ENCODE measurements at places on chromosomes 1 and 21.

DNA sequence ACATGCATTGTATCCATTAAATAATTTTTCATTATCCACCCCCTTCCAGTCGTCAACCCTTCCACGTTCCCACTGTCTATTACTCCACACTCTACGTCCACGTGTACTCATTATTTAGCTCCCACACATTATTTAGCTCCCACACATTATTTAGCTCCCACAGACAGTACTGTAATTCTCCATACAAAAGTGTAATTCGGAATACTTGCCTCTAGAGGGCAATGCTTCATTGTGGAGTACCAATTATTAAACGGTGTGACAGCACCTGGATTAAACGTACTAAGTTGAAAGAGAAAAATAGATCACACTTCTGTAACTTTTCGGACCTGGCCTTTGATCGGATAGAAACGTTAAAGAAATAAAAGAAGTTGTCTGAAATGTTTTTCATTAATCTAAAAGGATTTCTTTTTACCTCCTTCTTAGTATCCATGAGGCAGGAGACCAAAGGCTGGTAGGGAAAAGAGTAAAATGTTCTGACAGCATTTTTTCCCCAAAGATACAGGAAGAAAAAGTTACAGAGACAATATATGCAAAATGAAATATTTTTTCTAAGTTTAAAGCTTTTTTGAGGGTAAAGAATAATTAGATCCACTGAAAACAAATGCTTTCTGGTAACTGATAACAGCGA lies 99.2 kb downstream of the LHX8 start:
- DNase-seq, result peak; percentile 20

- DNase-seq, result no peak
These were observed 56.0 kb upstream of the COX20 start for GRCh38 chr1:244779410-244779809.

DNA sequence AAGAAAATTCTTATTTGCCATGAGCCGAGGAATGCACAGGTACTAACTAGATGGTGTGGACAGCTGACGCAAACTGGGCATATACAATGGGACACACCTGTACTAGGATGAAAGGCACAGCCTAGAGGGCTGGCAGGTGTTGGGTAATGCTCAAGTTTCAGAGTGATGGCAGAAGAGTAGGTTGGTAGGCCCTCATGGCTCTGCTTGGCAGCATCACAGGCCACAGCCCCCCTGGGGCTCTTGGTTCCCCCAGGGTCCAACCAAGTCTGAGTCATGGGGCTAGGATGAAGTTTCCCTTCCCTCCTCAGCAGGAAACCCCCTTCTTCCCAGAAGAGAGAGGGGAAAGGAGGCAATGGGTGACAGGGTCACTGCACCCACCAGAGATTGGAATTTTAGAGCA lies 35.2 kb downstream of the SPEN start:
- DNase-seq, result no peak

GRCh38 chr1:74486036-74486435 lies 26.4 kb downstream of the LRRC53 start:
- no peak for DNase-seq

GRCh38 chr1:173355281-173356031 lies 121.7 kb upstream of the PRDX6 start:
- no peak for DNase-seq
